CD8-positive, alpha-beta memory T cell (primary cell): ENCODE measurements at places on chromosomes 1 and 21.

DNA sequence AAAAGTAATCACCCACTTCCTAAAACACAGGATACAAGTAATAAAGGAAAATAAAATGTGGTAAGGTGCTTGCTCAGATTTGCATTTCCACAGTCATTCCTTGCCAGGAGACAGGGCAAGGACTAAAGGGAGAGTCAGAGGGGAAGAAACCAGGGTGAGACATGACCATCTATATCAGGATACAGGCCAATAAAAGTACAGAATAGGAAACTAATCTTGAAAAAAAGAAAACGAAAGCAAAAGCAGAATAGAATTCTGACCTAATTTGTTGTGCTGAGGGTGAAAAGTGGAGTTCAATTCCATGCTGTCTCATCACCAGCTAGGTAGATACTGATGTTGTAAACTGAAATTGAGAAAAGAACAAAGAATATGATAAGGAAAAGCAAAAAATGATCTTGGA is 27.3 kb downstream of the JMJD4 start:
- DNase-seq = no peak

GRCh38 chr1:152459596-152460528 is 45.8 kb upstream of the CRNN start:
- peak; percentile 55 for DNase-seq

DNA sequence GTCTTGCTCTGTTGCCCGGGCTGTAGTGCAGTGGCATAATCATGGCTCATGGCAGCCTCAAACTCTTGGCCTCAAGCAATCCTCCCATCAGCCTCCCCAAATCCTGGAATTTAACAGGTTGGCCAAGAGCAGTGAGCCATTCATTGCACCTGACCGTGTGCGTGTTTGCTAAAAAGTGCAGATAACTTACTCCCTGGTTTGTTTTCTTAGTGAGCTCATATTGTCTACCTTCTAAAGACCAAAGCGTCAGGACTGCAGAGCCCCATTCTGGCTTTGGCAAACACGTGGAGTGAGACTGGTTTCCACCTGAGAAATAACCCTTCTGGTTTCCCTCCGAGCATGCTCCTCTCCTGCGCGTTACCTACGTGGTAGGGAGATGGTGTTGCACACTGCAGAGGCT is 32.2 kb upstream of the CA6 start:
- no peak for DNase-seq

DNA sequence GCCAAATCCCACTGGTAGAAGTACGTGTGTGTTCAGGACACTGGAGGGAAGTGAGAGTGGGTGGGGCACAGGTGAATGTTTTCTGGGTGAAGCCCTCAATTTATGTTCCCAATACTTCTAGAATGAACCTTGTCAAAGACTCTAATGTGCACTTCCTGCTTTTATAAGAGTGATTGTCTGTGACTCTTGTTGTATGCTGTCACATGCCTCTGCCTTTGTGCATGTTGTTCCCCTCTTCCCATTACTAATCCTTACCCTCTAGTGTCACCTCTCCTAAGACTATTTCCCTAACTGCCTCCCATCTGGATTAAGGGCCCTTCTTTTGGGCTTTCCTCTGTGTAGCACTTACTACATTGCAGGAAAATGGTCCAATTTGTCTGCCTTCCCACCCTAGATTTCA is 2.5 kb upstream of the LINGO4 start:
- no peak for DNase-seq

DNA sequence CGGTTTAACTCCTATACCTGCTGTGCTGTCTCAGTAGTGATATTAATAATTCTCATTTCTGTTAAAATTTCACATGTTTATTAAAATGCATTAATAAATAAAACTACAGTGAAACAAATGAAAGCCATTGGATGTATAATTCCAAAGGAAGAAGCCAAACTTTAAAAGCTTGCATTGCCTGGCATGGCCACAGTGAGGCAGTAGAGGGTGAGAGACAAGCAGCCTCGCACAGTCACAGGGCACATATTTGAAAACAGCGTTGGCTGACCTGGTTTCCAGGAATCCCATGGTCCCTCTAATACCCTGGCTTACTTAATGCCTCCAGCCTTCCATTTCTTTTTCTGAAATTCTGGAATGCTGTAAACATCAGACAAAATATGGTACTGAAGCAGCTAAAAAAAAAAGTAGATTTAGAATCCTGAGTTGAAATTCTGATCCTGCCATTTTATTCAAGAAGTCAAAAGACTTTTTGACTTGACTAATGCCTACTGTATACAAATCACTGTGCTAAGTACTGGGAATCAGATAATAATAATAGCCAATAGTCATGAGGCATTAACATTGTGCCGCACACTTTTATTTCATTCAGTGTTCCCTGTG is 6.7 kb upstream of the RNASEL start:
- DNase-seq = peak; percentile 53

GRCh38 chr1:208885650-208886049 is 641.5 kb upstream of the PLXNA2 start:
- no peak for DNase-seq

DNA sequence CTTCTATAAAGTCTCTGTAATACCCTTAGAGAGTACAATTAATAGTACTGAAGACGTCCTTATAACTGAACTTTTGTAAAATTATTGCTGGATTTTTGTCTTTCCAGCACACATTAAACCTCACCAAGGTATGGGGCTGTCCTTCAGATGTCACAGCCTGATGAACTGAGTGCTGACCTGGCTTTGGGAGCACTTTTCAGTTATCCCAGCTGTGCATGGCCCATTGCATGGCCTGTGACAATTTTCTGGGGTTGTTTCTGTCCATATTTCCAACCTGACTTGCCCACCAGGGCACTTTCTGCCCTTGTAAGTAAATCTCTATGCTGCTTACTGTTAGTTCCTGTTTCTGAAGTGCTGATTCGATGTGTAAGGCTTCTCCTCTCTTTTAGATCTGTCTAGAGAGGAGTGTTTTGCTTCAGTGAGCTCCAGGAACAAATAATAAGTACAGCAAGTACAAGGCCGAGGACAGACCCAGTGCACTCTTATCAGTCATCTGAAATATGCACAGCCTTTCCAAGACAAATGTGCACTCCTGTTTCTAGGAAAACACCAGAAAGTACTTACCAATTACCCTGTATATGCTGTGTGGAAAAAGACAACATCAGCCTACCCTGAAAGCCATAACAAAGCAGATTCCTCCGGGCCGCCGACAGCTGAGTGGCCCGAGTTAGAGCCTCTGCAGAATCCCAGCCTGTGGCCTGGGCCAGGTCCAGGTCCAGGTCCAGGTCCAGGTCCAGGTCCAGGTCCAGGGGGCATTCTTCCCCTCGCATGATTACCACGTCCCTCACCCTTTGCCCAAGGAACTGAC is 121.7 kb downstream of the DHRS3 start:
- DNase-seq = no peak

- no peak for DNase-seq
Observed at GRCh38 chr1:2972879-2973575, 48.2 kb upstream of the ACTRT2 start.

DNA sequence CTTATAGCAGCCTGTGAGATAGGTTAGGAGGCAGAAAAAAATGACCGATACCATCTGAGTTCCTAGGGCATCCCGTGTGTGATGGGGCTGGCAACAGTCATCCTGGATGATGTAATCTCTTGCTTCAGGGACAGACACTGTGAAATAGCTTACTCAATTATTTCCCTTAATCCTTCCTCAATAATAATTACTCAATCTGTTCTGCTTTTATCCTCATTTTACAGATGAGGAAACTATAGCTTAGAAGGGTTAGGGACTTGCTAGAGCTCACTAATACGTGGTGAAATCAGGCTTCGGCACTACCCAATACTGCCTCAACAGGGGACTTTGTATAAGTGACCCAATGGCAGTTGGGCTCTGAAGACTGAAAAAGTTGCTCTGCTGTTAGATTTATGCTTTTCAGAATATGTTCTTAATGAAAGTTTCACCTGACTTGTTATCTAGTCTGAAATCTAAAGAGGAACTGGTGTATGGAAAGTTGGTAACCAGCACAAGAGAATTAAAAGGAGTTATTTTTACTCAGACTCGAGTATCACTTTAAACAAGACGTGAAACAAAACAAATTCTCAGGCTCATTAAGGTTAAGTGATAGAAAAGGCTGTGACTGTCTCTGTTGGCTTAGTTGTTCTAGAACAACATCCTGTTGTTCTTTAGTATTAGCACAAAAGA is 14.4 kb downstream of the CD55 start:
- DNase-seq = no peak
